Mammary epithelial cell (primary cell): ENCODE measurements at places on chromosomes 2 and 18. TPM values are rescaled to one million over a fixed set of nuclear protein-coding genes. Genes with fewer than 3 reads are reported as not detected.

The KLHL14 gene
- not detected for polyA plus RNA-seq

- peak; percentile 50 for DNase-seq
Measured at GRCh38 chr2:216692636-216693413, 2.5 kb downstream of the IGFBP5 start.

The NYAP2 gene
- polyA plus RNA-seq = not detected

The SLC9A4 gene
- not detected for polyA plus RNA-seq

The PROKR1 gene
- polyA plus RNA-seq = 0.01 TPM

The FHOD3 gene
- 18.3 TPM for polyA plus RNA-seq

The HOXD8 gene
- polyA plus RNA-seq = not detected

The FBLN7 gene
- 0.18 TPM for polyA plus RNA-seq

- DNase-seq = no peak
Measured at GRCh38 chr18:58299936-58300335, 255.9 kb downstream of the NEDD4L start.

DNA sequence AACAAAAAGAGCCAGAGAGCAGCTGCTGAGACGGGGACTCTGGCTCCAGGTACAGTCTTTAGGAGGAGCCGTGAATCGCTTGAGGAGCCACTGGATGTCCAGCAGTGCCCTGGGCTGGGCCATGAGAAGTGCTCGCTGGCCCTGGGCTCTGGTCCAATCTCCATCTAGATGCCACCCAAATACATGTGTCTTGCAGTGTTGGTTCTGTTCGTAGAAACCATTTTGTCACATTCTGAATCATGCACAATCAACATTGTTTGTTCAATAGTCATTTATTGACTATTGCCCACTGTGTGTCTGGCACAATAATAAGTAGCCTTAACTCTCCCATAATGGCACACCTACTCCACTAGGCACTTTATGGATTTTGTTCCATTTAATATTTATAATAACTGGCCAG lies 26.1 kb downstream of the TYMS start:
- DNase-seq = no peak
